ENCODE measurements at places on chromosomes 4 and X.

GRCh38 chrX:72107841-72108595 lies 23.7 kb downstream of the RTL5 start:
- no peak for DNase-seq

DNA sequence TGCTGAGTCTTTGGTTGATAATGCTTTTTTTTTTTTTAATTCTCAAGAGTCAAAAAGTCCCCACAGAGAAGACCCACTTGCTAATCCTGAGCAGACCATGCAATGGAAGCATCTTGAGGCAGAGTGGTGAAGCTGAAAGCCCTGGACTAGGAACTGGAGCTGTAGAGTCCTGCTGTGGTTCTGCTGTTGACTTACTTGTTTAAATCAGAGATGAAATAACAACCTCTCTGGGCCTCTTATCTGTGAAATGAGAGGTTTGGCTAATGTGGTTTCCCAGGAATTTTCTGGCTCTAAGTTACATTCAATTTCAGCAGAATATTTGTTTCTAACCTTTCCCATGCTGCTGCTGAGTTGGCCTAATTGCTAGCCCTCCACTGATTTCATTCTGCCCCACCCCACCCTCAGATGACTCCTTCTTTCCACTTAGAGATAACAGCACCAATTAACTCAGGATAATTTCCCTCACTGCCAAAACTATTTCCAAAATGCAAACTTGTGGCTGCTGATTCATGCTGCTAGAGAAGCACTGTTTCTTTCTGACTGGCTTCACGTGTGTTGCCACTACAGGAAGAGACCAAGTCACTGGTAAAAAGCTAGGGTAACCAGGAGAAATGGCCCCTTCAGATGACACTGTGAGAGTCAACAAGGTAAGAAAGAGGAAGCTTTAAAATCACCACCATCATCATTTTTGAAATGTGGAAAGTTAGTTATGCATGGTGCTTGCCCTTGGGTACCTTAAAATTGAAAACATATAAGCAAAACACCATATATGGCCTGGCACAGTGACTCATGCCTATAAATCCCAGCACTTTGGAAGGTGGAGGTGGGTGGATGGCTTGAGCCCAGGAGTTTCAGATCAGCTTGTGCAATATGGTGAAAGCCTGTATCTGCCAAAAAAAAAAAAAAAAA lies 326.4 kb downstream of the DCHS2 start:
- no peak for DNase-seq

- DNase-seq, result no peak
These were observed 7.1 kb downstream of the SLC25A31 start for GRCh38 chr4:127737295-127737694.

GRCh38 chr4:87853108-87853507 lies 20.3 kb downstream of the MEPE start:
- DNase-seq, result no peak

- no peak for DNase-seq
These were observed 2.9 kb downstream of the GNRHR start for GRCh38 chr4:67751260-67751659.

- DNase-seq, result peak; percentile 75
These were observed at the start of gene SH3RF1 for GRCh38 chr4:169270810-169271691. Gene SH3RF1, minus strand, starts transcription at chr4:169270956. Its CDS starts 1,744 bp downstream, at chr4:169269212.

GRCh38 chr4:130722361-130722760 lies 1626.4 kb downstream of the C4orf33 start:
- DNase-seq, result no peak

GRCh38 chrX:148536961-148537360 lies 36.5 kb downstream of the AFF2 start:
- DNase-seq, result no peak
